ENCODE measurements at places on chromosomes 11 and 22.

GRCh38 chr11:70763606-70764005, 365.3 kb downstream of the CTTN start:
- DNase-seq: no peak

GRCh38 chr11:118353084-118353710, 6.2 kb upstream of the UBE4A start:
- no peak for DNase-seq

- DNase-seq: no peak
These were observed 1.9 kb upstream of the CNIH2 start for GRCh38 chr11:66275984-66276612.

- no peak for DNase-seq
These were observed 754.4 kb upstream of the ARHGAP42 start for GRCh38 chr11:99932684-99933083.

DNA sequence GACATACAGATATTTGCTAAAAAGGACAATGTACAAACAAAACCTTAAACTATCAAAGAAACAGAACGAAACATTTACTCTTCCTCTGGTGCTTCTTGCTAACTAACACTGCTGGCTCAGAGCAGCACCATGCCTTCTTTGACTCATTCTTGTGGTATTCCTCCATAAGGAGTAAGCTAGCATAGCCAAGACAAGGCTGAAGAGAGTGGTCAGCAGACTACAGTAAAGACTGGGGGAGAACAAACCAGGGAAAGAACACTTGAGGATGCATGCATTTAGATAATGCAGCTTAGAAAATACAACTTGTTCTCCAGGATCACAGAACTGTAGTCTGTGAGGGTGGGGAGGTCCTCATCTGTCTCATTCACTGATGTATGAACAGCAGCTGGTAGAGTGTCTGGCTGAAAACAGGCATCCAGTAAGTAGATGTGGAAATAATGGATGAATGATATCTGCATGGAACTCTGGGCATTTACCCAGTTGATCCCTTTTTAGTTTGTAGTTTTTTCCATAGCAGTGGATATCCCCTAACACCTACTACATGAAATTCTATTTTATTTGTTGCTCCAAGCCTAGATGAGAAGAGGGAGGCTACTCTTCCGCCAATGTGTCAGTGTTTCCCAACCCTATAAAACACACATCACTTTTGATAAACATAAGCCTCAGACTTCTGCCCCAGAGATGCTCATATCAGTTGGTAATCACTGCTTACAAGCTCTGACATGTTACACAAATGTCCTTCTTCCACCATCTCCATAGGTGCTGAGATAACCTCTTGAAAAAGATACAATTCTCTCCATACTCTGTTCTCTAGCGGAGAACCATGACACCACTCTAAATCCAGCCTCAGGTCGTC, 7.3 kb downstream of the SNX19 start:
- DNase-seq: no peak

DNA sequence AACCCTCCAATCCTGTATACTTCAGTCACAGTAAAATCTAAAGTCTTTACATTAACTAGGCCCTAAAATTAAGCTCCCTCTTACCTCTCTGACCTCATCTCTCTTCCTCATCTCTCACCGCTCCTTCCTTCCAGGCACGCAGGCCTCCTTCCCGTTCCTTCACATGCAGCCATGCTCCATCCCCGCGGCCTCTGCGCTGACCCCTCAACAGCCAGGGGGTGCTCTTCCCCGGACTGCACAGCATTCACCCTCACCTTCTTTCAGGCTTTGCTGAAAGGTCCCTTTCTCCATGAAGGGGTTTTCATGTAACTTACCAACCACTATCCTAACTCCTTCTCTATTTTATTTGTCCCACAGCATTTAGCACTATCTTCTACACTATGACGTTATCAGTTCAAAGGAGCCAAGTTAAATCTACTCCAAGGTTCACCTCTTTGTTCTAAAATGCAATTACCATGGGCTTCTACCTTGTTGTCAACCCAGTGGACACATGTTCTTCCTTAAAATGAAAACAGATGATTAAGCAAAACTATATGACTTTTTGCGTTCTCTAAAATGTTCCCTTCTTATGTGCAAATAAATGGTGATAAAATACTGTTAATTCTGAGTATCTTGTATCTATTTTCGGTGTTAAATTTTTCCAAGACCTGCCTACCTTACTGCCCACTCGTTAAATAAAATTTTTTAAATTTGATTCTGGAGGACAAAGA, 57.8 kb upstream of the APOA1 start:
- no peak for DNase-seq

DNA sequence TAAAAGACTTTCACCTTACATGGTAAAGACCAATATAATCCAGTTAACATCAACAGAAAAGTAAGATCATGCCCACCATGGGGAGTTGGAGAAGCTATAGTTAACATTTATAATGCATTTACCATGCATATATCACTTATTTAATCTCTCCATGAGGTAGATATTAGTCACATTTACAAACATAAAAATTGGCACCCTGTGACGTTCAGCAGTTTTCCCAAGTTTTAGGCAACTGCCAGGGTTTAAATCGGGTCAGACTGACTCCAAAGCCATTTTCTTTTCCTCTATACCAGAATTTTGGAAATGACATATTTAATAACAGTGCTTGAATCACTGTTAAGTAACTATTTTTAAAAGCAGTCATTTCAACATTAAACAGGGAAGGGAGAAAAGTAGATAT, 266.3 kb downstream of the DDX10 start:
- DNase-seq: no peak

DNA sequence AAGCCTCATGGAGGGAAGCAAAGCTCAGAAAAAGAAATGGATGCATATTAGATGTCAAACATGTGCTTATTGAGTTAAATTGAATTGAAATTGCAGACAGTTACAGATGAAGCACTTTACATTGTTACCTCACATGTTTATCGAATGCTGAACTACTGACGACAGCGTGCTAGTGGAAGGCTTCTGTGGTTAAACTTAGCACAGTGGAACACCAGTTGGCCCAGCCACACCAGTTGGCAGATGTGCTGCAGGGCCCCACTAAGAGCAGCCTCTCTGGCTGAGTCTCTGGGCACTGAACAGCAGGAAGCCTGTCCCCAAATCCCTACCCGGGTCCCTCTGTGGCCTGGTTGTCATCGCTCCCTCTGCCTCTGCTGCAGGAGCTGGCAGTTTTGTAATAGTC, 242.1 kb downstream of the NTM start:
- no peak for DNase-seq

DNA sequence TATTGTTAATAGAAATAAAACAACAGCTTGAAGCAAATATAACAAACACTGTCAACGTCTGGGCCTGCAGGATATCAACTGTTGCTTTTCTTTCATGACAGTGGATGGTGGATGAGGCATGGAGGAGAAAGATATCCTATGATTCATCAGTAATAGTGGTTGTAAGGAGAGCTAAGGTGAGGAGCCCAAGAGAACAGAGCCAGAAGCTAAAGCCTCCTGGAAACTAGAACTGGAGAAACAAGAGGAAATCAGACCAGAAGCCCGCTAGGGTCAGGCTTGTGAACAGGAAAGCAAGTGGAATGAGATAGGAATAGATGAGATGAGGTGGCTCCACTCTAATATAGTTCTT, 37.7 kb upstream of the MMP12 start:
- no peak for DNase-seq

DNA sequence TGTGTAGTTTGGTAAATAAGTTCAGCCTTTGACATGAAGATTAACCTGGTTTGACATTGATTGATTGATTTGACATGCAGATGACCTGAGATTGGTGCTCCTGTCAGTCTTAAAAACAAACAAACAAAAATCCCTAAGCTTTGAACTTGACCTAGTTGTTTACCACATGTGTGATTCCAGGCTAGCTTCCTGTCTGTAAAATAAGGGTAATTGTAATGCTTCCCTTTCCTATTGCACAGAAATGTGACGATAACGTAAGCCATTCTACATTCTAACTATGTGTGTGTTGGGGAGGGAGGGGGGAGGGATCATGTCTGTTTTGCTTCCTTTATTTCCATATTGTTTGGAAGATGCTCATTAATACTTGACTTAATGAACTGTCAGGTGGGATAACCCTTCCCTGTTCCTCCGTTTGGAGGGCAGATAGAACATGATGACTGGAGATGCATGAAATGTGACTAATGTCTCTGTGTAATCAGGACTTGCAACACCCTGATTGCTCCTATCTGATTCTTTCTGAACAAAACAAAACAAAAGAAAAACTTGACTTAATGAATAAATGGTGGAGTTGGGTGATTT, 106.1 kb upstream of the CLMP start:
- no peak for DNase-seq

DNA sequence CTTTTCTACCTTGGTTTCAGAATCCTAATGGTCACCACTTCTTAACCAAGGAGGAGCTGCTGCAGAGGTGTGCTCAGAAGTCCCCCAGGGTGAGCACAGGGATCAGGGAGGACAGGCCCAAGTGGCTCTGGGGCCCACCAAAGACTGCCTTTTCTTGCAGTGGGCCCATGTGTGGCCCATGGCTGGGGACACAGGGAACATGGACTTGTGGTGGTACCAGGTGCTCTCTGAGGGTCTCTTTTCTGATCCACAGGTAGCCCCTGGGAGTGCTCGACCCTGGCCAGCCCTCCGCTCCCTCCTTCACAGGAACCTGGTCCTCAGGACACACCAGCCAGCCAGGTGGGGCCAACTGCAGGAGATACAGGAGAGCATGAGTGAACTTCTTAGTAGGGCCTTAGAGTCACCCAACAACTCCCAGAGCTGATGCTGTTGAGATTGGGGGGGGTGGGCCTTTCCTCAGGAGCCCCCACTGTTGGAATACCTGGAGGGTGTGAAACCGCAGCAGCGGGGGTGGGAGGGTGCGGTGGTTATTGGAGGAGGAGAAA, 2.0 kb downstream of the MUS81 start:
- no peak for DNase-seq

DNA sequence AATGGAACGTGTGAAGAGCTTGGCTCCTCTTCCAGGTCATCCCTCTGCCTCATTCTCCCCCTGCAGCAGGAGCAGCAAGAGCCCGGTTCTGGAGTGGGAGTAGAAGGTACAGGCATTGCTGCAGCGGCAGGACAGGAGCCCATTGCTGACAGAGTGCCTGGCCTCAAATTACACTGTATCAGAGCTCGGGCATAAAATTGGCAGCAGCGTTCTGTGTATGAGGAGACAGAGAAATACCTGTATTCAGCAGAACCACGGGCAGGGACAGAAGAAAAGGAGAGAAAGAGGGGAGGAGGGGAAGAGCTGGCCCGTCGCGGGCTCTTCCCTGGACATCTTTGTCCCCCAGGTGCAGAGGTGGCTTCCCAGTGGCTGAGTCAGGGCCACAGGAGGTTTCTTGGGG, 2.6 kb upstream of the NCF4 start:
- DNase-seq: no peak

DNA sequence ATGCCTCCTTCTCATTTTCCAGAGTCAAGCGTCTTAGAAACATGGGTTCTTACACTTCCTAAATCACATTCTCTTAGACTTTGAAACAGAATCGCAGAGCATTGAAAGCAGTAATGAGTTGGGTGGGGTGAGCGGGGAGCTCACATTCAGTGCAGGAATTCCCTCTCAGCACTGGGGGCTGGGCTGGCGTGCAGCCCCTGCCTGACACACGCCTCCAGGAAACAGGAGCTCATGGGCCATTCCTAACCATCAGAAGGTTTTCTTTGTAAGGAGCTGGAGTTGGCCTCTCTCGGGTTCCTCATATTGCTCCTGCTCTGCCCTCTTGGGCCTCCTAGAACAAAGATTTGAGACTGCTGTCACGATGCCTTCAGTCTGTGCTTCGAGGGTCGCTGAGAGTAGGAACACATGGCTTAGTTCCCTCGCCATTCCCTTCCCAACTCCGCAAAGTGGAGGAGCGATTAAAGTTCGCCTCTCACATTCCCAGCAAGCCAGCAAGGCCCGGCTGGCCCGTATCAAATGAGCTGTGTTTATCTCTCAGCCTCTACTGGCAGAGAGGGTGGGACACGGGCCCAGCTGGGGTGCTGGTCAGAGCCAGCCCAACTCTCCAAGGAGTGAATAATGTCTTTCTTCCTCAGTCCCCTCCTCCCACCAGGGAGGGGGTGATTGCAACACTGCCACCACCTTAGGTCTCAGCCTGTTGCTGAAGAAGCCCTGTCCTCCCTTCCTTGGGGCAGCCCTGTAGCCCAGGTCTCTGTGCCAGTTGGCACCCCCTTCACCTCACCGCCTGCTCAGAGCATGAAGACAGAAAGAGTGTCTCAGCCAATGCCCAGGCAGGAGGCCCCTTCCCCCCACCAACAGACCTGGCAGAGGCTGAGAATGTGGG, 10.4 kb downstream of the CHRDL2 start:
- no peak for DNase-seq

DNA sequence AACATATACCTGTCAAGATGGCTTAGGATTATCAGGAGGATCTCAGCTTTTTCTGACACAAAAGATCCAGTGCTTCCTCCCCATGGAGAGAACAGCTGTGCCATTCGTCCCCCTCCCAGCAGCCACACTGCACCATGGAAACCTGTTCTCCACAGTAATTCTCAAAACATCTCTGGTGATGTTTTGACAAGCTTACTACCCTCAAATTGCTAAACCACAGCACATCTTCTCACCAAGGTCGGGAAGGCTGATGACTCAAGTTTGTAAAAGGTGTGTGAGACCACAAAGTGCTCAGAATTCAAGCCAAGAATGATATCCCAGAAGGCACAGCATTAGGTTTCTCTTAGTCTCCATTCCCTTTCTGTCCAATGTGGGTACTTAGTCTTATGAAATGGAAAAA, 3.9 kb upstream of the RAB38 start:
- DNase-seq: no peak

DNA sequence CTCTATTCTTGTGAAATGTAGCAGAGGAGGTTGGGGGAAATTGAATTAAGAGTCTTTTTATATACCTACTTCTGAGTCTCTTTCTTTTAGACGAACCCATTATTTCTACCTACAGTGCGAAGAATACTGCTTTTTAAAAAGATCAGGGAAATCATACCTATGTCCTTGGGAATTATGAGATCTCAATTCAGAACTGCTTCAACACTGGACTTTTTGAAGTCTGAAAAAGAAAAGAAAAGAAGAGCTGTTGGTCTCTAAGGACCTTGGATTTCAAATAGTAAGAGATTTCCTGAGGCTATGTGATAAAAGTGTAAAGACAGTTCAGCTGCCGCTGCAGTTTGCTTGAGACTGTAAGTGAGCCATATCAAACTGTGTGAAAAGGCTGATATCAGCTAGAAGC, 3.7 kb upstream of the OR5B21 start:
- DNase-seq: no peak

DNA sequence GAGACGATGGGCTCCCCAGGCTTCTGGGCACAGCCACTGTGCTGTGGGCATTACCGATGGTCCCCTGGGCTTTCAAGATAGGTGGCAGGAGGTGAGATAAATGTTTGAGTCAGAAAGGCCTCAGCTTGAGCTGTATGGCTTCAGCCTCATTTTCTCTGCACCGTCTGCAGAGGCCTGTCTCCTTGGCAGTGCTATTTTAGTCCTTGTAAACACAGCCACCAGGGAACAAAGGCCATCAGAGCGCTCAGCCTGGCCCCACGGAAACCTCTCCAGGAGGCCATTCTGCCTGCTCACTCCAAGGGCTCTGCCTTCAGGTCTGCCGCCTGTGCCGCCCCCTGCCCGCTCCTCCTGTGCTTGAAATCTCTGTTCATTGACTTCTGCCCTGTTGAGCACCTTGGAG, 1424.9 kb downstream of the TBC1D22A start:
- no peak for DNase-seq

GRCh38 chr11:103696123-103696522, 340.3 kb upstream of the DDI1 start:
- no peak for DNase-seq
